HFF-Myc (cell line): ENCODE measurements at places on chromosomes 12 and 14.
A peak's percentile ranks its signal among the peaks of the same experiment; 100 is the strongest.

- DNase-seq: peak; percentile 21
These were observed 4.3 kb upstream of the BRMS1L start for GRCh38 chr14:35821564-35822411.

- no peak for DNase-seq
These were observed 18.3 kb downstream of the TRIP11 start for GRCh38 chr14:92021523-92021922.

GRCh38 chr12:124404162-124404784, 109.4 kb downstream of the RFLNA start:
- DNase-seq: no peak

DNA sequence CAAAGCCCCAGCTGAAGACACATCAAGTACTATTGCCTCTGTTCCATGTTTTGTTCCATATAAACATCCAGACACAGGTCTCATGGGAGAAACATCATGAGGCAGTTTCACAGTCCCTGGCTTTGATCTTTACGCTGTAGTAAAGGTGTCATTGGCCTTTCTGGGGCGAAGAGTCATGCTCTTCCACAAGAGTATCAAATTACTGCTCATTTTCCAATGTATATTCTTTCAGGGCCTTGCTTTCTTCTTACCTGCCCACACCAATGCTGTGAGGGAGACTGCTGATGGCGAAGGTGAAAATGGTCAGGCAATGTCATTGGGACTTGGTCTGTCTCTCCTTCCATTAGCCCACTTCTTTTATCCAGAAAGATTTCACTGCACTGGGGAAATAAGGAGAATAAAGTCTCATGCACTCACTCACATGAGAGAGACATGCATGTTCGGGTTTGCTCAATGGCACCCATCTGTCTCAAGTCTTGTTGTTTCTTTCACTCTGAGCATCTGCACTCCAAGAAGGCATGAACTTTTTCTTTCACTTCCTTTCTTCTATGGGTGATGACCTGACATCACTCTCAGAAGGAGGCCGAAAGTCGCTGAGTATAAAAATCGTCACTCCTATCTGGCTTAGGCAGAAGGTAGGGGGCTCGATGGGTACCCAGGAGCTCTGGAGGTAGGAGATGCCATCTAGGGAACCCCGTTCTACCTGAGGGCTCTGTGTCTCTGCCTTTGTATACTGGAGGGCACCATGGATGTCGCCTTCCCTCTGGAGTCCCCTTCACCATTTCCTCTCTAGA, 1.3 kb upstream of the JDP2 start:
- no peak for DNase-seq

GRCh38 chr14:77343662-77344061, 22.8 kb downstream of the GSTZ1 start:
- no peak for DNase-seq

DNA sequence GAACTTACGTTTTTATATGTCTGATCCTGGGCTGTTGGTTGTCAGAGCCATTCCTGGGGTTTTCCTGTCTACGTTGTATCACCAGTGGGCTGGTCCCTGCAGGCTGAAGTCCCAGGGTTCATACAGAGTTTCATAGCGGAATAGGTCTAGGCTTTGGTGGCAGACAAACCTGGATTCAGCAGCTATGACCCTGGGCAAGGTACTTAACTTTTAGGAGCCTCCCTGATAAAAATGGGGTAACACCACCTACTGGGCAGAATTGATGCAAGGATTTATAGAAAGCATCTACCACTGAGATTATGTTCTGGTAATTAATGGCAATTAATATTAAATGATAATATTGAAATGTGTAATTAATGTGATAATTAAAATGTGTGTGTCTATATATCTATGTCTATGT, 141.2 kb downstream of the SYNE2 start:
- DNase-seq: no peak

GRCh38 chr12:121930862-121931261, 12.5 kb downstream of the CFAP251 start:
- no peak for DNase-seq

DNA sequence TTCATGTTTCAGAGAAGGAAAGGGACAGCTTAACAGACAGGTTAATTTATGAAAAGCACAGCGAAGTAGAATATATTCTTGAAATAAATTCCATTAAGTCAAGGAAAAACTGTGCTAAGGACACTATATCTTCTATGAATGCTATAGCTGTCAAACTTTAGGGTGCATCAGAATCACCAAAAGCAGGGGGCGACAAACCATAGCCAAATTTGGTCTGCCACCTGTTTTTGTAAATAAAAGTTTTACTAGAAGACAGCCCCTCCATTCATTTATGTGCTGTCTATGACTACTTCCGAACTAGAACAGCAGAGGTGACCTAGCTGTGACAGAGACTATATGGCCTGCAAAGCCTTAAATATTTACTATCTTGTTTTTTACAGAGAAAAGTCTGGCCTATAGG, 25.9 kb downstream of the PPP4R3A start:
- no peak for DNase-seq

DNA sequence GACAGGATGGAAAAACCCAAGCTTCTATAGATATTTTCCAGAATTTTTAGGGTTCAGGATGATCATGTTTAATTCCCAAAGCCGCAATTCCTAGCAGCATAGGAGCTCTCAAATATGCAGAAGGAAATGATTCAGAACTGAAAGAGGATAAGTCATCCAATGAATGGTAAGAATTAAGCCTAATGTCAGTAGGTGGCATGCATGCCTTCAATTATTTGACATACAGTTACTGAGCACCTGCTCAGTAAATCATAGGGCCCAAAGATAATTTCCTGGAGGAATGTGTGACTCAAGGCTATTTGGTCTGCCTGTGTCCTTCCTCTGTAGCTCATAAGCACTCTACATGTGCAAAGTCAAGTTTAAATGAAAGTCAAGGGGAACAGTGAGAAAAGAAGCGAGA, 116.8 kb upstream of the SLC38A4 start:
- peak; percentile 79 for DNase-seq

GRCh38 chr14:71290301-71290700, 383.0 kb downstream of the PCNX1 start:
- no peak for DNase-seq

- no peak for DNase-seq
These were observed 65.6 kb upstream of the YARS2 start for GRCh38 chr12:32821293-32821692.

GRCh38 chr14:39433452-39433813, 1.2 kb upstream of the FBXO33 start:
- no peak for DNase-seq

- no peak for DNase-seq
These were observed 27.9 kb downstream of the CCNK start for GRCh38 chr14:99508896-99509629.

- DNase-seq: no peak
These were observed 336.7 kb upstream of the RPL10L start for GRCh38 chr14:46988312-46988711.

DNA sequence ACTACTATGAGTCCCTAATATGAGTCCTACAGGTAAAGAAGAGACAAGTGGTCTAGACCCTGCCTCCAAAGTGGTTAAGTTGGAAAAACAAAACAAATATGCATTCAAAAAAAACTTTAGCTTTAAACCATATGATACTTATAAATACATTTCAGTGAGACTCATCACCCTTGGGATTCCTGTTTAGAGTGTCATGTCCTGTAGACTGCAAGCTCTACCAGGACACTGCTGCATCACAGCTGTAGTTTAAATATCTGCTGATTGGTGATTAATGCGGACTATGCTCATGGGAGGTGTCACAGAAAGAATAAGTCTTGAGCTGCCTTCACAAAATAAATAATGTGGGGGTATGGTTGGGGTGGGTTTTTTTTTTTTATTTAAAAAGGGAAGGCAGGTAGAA, 8.8 kb upstream of the LGR5 start:
- DNase-seq: no peak
